Hematopoietic multipotent progenitor cell treated with erythropoietin and hydrocortisone succinate and interleukin-3 and kit ligand, for 6 days (in vitro differentiated cells): ENCODE measurements at places on chromosomes 7 and 10.

GRCh38 chr10:103700436-103700715 lies 155.0 kb downstream of the SH3PXD2A start:
- DNase-seq: no peak

DNA sequence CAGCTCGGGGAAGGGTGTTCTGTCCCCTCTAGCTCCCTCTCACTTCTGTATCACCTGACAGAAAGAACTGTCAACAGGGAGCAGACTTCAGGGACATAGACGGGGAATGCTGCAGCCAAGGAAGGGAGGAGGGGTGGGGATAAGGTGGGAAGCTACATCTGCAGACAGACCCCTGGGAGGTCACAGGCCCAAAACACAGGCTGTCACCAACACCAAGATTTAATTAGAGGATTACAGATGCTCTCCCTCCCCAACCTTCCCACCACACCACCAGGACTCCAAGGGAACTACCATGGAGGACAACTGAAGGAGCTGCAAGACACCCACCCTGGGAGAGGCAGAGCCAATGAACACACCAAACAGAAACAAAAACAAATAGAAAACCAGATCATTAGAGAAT lies 425.2 kb upstream of the VSTM2A start:
- DNase-seq: no peak

DNA sequence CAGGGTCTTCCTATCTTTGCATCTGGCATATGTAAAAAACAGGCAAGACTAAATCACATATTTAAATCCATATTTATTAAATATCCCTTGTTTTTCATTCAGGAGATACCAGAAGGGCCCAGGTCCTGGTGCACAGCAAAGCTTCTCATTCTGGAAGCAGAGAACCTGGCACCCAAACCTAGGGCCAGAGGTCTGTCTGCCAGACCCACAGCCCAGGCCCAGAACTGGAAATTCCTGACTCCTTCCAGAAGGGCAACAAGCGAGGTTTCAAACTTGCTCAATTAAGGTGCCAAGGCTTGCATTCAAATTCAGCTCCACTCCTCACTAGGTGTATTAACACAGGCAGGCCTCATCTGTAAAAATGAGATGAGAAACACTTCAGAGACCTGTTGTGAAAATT lies 4.2 kb upstream of the MYO1G start:
- no peak for DNase-seq

- peak; percentile 82 for DNase-seq
These were observed 102.5 kb downstream of the RAMP3 start for GRCh38 chr7:45259966-45260646.

GRCh38 chr7:240146-240676 lies 47.8 kb downstream of the FAM20C start:
- DNase-seq: no peak

DNA sequence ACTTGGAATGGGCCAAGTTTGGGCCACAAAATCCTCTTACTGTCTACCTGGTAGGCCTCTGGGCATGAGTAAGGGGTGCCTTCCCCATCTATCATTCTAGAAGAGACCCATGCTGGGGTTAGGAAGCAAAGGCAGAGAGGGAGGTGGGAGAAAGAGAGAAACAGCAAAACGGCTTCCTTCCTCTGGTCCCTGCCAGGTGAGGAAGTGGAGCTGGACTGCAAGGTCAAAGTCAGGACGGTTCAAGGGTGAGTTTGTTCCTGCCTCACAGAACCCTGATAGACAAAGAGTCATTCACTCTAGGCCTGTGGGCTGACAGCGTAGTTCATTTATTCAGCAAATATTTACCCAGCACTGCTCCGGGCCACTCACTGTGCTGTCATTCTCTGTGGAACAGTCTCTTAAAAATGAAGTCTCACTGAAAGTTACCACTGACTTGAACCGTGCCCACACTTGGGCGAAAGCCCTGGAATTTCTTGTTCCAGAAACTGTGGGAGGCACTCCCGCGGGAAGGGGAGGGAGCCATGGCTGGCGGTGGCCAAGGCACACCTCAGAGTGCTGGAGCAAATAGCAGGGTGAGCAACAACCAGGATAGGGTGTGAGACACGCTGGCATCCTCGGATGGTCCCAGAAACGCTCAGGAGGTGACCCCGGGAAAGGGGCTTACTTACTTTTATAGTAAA lies 26.2 kb upstream of the ECHDC3 start:
- DNase-seq: no peak
